Lung microvascular endothelial cell (primary cell): ENCODE measurements at places on chromosomes 6 and 20.

DNA sequence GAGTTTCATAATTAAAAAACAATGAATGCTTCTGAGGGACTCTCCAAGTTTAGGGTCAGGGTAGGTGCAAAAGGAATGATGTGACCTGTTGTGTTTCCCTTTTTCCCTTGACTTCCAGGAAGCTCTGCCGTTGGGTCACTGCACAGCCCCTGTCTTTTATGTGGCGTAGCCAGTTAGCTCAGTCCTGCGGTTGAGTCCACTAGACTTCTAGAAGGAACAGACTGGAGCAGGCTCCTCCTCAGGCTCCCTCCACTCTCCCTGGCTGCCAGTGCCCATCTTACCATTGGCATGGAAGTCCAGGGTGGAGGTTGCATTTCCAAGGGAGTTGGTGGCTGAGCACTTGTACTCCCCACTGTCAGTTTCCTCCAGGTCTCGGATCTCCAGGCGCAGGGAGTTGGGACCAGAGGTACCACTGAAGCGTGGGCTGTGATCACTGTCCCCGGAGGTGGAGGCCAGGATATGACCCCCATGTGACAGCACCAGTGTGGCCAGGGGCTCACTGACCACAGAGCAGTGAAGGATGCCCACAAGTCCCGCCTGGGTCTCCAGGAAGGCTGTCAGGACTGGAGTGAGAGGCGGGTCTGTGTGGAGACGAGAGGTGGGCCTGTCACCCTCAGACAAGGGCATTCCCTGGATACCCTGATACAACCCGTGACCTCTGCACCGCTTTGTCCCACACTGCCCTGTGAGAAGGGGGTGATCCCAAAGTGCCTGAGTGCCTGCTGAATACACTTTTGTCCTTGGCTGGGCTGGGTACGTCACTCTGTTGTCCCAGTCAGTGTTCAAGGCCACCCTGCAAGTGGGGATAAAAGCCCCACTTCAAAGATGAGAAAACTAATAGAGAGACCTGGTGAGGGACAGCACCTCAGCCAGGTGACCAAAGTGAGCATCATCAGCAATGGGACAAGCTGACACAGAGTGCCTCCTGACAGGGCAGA lies 11.1 kb downstream of the SIGLEC1 start:
- DNase-seq = no peak

GRCh38 chr6:56199956-56200355 lies 47.4 kb downstream of the COL21A1 start:
- DNase-seq = no peak

GRCh38 chr20:34365765-34366213 lies 2.7 kb downstream of the ITCH start:
- DNase-seq = no peak

GRCh38 chr6:45081634-45082033 lies 246.5 kb upstream of the RUNX2 start:
- no peak for DNase-seq

DNA sequence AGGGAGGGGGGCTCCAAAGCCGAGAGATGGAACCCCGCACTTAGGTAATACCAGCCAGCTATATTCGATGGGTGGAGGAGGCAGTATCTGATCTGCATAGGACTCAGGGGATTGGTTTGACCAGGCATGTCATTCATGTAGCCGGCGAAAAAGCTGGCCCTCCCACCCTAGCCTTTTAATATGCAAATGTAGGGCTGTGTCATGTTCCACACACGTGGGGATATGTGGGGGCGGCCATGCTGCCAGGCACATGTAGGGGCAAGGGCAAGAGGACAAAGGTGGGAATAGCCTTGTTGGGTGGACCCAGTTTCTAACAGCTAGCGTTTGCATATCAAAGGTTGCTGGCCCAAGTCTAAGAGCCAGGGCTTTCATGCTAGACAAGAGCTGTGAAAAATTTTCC lies 39.1 kb upstream of the DDR1 start:
- DNase-seq = no peak

DNA sequence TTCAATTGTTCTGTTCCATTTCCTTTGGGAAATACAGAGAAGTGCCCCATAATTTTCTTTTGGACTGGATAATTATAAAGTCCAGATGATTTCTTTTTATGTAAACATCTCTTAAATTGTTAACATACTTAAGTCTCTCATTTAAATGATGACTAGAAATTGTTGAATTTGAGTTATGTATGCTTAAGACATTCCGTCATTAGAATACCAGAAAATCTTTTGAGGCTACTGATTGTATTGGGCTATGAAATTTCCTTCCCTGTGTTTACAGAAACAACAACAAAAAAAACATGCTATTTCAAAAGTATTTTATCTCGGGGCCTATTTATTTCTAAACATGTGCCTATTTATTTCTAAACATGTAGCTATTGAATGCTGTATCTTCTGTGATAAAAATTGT lies 125.4 kb downstream of the SH3BGRL2 start:
- DNase-seq = peak; percentile 3

DNA sequence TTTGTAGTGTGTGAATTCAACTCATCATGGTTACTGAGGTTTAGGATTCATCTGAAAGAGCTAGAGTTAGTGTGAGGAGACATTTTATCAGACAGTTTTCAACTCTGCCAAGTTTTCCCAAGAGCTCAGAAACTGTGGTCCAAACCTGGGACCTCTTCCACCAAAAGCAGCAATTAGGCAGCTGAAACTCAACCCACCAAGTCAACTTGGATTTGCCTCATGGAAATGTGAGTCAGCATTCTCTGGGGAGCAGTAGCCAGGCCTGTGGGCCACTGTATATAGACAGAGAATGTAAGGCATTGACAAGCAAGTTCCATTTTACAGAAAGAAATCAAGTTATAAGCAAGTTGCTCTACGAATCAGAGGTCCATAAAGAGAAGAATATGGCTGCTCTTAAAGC lies 178.8 kb upstream of the HDDC2 start:
- DNase-seq = no peak

- DNase-seq = no peak
Observed at GRCh38 chr6:40879169-40879568, 159.9 kb downstream of the UNC5CL start.

DNA sequence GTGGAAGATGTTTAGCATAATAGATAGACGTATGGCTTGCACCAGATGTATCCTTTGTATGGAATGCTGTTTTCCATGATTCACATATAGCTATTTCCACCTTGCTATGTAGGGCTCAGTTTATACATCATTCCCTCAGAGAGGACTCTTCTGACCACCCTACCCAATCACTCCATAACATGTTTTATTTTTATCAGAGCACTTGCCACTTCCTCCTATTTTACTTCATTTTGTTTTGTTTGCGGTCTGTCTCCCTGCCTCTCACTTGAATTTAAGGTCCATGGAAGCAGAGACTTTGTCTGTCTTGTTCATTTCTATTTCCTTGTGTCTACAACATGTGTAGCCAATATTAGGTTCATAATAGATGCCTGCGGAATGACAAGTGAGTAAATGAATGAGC lies 266.9 kb upstream of the CITED2 start:
- DNase-seq = no peak

- DNase-seq = no peak
Observed at GRCh38 chr6:36289281-36289878, 19.5 kb downstream of the PNPLA1 start.
